ENCODE measurements at places on chromosomes 5 and 9. TPM values are rescaled to one million over a fixed set of nuclear protein-coding genes. Genes with fewer than 3 reads are reported as not detected.

DNA sequence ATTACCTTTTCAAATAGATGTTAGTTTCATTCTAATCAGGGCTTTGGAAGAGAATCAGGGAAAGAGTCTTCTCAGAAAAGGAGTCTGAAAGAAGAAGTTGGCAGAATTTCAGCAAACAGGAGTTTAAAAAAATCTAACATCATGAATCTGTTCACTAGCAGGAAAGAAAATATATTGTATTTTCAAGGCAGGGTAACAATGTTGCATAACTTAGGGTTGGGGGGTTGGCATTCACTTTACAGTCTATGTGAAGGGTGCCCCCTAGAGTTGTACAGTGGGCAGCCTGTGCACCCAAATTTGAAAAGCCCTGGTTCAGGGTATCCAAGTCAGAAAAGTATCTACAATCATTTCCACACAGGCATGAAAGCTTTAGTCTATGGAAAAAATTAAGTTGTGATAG is 348.4 kb upstream of the SLC30A5 start:
- no peak for DNase-seq

- no peak for DNase-seq
These were observed 125.5 kb downstream of the DIRAS2 start for GRCh38 chr9:90517103-90517502.

GRCh38 chr5:6859023-6859422 is 145.8 kb downstream of the TENT4A start:
- no peak for DNase-seq

The SPAG8 gene
- 1.5 TPM for polyA plus RNA-seq

Data from SK-N-SH (cell line).